Cardiac muscle cell (in vitro differentiated cells and primary cell): ENCODE measurements at places on chromosomes 5 and 9.

- DNase-seq, result no peak
Observed at GRCh38 chr5:75051217-75051751, 1.1 kb downstream of the GCNT4 start.

GRCh38 chr5:95238560-95239325 lies 46.2 kb downstream of the MCTP1 start:
- peak; percentile 26 for DNase-seq

GRCh38 chr5:33736510-33736909 lies 155.3 kb downstream of the ADAMTS12 start:
- peak; percentile 76 for DNase-seq

- DNase-seq, result no peak
Observed at GRCh38 chr9:136373300-136374182, at the start of gene CARD9. Gene CARD9 (minus strand): TSS chr9:136373669. CDS start chr9:136372078, 1,591 bp downstream.

GRCh38 chr5:66442951-66443445 lies 153.2 kb upstream of the MAST4 start:
- DNase-seq, result no peak

DNA sequence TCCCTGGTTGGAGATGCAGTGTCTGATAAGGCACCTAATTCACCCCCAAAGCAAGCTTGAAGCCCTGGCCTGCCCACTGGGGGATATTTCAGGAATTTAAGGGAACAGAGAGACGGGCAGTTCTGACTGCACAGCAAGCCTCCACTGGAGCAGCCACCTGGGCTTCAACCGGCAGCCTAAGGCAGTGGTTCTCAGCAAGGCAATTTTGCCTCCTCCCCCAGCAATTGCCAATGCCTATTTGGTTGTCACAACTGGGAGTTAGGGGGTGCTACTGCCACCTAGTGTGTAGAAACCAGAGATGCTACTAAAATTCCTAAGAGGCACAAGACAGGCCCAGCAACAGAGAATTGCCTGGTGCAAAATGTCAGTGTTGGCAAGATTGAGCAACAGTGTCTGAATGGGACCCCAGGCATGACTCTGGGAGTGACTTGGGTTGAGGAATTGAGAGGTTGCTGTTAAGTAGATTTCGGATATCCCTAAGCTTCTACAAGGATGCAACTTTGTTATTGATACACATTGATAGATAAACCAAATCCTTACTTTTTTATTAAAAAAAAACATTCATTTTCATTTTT lies 58.7 kb upstream of the CTSL start:
- DNase-seq, result no peak

DNA sequence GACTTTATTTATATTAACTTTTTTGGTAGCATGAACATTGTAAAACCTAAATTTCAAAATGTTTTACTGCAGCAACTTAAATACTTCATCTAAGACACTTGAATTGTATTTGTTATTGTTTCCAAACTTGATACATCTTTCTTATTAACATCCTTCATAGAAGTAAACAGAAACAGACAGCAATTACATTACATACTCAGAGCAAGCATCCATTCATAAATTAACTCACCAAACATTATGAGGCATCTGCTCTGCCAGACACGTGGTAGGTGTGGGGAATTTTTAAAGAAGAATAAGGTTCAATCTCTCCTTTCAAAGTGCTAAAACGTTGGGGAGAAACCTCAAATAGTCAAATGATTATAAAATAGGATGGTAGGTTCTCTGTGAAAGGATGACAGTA lies 130.8 kb downstream of the MUSK start:
- no peak for DNase-seq

GRCh38 chr5:79562351-79563246 lies 48.7 kb upstream of the HOMER1 start:
- DNase-seq, result no peak
